ENCODE measurements at places on chromosomes 3 and 15.

DNA sequence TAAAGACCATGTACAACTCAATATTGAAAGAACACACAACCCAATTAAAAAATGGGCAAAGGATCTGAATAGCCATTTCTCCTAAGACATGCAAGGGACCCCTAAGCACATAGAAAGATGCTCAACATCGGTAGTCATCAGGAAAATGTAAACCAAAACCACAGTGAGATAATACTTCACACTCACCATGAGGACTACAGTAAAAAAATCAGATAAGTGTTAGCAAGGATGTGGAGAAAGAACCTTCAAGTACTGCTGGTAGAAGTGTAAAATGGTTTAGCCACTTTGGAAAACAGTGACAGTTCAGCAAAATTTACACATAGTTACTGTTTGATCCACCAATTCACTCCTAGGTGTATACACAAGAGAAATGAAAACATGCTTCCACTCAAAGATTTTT, 30.1 kb upstream of the XIRP1 start:
- no peak overlapping the region for H3K4me3 ChIP-seq
- H3K4me1 ChIP-seq: peaks cover 22% of the 10 kb centered on the region
- peaks cover 46% of the 10 kb centered on the region for H3K27me3 ChIP-seq
- DNase-seq: no peak
- H3K36me3 ChIP-seq: no peaks in the 10 kb centered on the region

- no peak overlapping the region for H3K27ac ChIP-seq
- H3K4me3 ChIP-seq: no peak overlapping the region
- no peaks in the 10 kb centered on the region for H3K27me3 ChIP-seq
Measured at GRCh38 chr3:115292131-115292530, 145.0 kb upstream of the ZBTB20 start.

- no peak overlapping the region for H3K27ac ChIP-seq
- no peaks in the 10 kb centered on the region for H3K4me1 ChIP-seq
- DNase-seq: no peak
- no peaks in the 10 kb centered on the region for H3K36me3 ChIP-seq
- H3K27me3 ChIP-seq: no peaks in the 10 kb centered on the region
- no peak overlapping the region for H3K4me3 ChIP-seq
Measured at GRCh38 chr3:182490596-182491491, 302.5 kb upstream of the ATP11B start.

- no peak for DNase-seq
- H3K4me3 ChIP-seq: no peak overlapping the region
- no peaks in the 10 kb centered on the region for H3K4me1 ChIP-seq
- H3K27me3 ChIP-seq: no peaks in the 10 kb centered on the region
Measured at GRCh38 chr3:30539772-30540171, 66.6 kb upstream of the TGFBR2 start.

- H3K4me3 ChIP-seq: no peak overlapping the region
- DNase-seq: no peak
- H3K4me1 ChIP-seq: peaks cover 48% of the 10 kb centered on the region
- H3K27me3 ChIP-seq: no peaks in the 10 kb centered on the region
Measured at GRCh38 chr3:197561926-197562325, 6.2 kb upstream of the BDH1 start.
